ENCODE measurements at places on chromosomes 5 and 9.

- no peak for DNase-seq
Measured at GRCh38 chr9:135002802-135003201, 84.7 kb upstream of the OLFM1 start.

GRCh38 chr9:135109650-135110049, 22.2 kb downstream of the OLFM1 start:
- DNase-seq = no peak

- no peak for DNase-seq
Measured at GRCh38 chr5:80600943-80601693, 31.0 kb upstream of the ANKRD34B start.

GRCh38 chr5:111337133-111337532, 112.9 kb downstream of the CAMK4 start:
- peak; percentile 21 for DNase-seq

DNA sequence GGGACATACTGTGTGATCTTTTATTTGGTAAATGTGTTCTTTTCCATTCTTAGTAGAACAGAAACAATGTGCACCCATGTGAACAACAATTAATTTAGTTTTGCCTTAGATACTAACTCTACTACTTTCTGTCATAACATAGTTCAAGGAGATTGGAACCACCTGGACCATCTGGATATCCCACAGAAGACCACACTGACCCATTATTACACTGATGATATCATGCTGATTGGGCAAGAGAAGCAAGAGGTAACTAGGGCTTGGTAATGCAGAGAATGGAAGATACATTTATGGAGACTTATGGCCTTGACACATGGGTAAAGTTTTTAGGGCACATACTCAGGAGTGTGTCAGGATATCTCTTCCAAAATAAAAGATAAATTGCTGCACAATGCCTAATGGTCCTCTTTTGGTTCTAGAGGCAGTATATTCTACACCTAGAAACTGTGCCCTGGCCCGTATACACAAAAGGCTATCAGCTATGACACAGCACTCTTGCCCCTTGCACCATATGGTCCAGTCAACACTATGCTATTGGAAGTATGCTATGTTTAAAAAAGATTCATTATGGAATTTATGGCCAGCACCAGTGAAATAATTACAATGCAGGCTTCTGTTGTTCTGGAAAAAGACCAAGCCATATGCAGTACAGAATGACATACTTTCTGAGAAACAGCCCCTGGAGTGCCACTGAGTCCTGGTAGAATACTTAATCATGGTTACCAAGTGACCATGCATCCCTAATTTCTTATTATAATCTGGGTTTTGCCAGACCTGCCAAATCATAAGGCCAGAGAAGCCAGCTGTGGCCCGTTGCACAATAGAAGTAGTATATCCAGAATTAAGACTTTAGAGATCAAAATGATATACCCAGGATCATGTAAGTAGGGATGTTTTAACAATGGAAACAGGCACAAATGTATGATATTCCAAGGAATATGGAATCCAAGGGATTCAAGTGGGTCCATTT, 41.6 kb upstream of the MROH2B start:
- DNase-seq = no peak

- DNase-seq = no peak
Measured at GRCh38 chr9:99119976-99120655, 15.2 kb downstream of the TGFBR1 start.

- DNase-seq = no peak
Measured at GRCh38 chr5:178476972-178477754, 113.0 kb downstream of the COL23A1 start.

- no peak for DNase-seq
Measured at GRCh38 chr5:72046106-72046505, 61.2 kb upstream of the MAP1B start.
